ENCODE measurements at places on chromosomes 4 and X.

GRCh38 chr4:72817012-72817411 is 248.0 kb upstream of the ADAMTS3 start:
- no peak for DNase-seq

DNA sequence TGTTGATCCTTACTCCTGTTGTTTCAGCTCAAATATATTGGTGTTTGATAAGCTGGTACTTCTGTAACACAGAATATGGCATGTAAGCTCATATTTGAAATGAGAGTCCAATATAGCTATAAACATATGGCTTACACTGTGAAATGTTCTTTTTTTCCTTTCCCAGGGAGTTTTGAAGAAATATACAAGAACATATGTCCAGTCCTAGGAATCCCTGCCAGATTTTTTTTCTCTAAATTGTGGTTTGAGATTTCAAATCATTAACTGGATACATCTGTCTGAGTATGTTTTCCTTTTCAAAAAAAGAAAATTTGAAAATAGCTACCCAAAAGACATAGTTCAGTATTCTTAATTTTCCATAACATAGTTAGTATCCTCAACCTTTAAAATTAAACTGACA is 60.2 kb downstream of the HMGB2 start:
- no peak for DNase-seq

- DNase-seq = no peak
These were observed 100.4 kb downstream of the MMRN1 start for GRCh38 chr4:89995006-89995405.

DNA sequence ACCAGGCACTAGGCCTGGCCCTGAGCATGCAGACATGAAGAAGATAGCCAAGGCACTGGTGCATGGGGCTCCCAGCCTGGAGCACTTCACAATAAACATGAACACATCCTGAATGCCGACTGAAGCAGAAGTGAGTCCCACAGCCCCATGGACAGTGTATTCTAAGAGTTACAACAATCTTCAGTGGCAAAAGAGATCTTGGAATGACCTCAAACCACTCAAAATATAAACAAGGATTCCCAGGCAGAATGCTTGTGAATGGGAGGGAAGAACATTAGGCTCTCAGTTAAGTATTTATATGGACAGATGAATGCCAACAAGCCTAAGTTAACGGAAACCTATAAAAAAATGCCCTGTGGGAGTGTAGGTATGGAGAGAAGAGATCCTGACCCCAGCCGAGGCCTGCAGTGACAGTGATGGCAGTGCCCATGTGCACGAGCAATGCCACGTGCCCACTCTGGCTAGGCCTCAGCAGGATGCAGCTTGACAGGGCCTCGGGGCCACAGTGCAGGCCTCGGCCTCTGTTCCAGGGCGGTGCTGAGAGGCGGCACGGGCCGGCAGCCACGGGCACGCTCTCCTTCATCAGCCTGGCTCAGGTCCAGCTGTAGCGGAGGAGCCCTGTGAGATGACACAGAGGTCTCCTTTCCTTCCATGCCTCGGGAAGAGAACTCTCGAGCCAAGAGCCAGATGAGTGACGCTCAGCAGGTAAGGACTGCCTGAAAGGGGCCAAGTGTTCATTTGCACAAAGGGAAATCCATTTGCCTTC is 49.2 kb downstream of the IRF2 start:
- DNase-seq = no peak

GRCh38 chr4:33722800-33723516 is 2521.4 kb downstream of the ARAP2 start:
- no peak for DNase-seq

DNA sequence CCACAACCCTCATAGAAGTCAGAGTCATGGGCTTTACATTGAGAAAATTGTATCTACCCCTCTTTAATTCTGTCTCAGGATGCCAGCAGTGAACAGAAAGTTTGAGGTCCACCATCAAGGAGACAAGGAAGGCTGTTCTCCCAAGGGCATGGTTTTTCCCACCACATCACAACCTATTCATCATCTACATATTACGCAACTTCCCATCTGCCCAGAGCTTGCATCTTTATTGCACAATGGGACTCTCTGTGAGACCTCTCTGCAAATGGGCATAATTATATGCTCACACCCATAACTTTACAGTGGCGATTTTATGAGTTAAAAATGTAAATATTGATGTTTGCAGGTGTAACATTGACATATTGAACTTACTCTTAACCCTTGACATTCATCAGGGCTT is 38.9 kb downstream of the PAGE2 start:
- no peak for DNase-seq

DNA sequence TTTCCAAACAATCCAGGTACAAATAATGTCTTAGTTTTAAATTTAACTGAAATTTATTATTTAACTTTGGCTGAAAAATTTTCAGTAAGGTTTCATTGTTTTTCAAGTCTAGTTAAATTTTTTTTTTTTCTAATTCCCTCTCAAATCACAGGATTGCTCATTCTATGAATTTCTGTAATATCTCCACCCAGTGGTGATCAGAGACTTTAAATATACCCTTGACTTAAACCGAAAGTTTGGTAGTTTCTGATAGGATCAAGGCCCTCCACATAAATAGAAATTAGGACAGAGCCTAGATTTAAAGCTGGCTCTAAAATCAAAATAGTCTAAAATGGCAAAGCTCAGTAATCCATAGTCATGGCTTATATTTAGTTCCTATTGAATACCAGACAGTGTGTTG is 175.4 kb downstream of the TBCK start:
- no peak for DNase-seq

DNA sequence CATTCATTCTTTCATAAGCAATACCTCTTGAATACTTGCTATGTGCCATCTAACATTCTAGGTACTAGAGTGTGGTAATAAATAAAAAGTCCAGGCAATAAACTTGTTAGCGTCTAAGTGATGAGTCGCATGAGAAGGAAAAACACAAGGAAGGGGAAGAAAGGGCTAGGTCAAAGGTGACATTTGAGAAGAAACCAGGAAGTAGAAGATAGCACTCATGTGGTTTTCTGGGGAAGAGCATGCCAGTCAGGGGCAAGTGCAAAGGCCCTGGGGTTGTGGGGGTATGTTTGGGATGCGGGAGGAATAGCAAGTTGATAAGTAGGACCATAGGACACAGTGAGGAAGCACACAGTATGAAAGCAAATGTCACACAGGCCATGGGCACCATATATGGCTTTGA is 157.0 kb downstream of the TSPAN5 start:
- DNase-seq = no peak

GRCh38 chr4:98662626-98663225 is 4.3 kb upstream of the TSPAN5 start:
- no peak for DNase-seq

GRCh38 chr4:158822348-158822747 is 53.5 kb downstream of the FNIP2 start:
- no peak for DNase-seq

DNA sequence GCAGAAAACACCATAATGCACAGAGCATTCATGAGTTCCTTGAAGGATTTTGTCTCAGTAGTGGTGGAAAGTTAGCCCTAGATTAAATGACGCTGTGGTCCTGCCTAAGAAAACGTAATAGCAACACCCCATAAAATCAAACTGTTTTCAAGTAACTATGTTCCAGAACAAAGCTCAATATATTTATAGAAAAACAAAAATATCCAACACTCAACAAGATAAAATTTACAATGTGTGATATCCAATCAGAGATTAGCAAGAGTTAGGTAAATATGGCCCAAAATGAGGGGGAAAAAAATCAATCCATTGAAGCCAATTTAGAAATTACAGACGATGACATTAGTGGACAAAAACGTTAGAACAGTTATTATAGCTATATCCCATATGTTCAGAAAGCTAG is 9.9 kb upstream of the GAB1 start:
- no peak for DNase-seq

- DNase-seq = no peak
These were observed 708.6 kb downstream of the C4orf33 start for GRCh38 chr4:129804461-129804981.

- no peak for DNase-seq
These were observed 321.2 kb downstream of the CAMK2D start for GRCh38 chr4:113440371-113440770.

GRCh38 chr4:153603258-153603657 is 80.8 kb upstream of the TLR2 start:
- no peak for DNase-seq

DNA sequence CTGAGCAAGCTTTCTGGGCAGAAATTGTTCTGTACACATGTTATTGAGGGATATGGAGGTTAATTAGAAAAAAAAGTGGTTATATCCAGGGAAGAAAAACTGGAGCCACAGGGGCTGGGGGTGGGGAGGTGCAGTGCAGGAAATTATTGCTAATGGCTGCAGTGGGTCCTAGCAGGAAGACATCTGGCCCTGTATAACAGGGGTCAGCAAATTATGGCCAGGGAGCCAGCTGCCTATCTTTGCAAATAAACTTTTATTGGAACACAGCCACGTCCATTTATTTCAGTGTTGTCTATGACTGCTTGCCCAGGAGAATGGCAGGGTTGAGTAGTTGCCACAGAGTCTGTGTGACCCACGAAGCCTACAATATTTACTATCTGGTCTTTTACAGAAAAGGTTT is 23.4 kb upstream of the PRPS2 start:
- DNase-seq = no peak

DNA sequence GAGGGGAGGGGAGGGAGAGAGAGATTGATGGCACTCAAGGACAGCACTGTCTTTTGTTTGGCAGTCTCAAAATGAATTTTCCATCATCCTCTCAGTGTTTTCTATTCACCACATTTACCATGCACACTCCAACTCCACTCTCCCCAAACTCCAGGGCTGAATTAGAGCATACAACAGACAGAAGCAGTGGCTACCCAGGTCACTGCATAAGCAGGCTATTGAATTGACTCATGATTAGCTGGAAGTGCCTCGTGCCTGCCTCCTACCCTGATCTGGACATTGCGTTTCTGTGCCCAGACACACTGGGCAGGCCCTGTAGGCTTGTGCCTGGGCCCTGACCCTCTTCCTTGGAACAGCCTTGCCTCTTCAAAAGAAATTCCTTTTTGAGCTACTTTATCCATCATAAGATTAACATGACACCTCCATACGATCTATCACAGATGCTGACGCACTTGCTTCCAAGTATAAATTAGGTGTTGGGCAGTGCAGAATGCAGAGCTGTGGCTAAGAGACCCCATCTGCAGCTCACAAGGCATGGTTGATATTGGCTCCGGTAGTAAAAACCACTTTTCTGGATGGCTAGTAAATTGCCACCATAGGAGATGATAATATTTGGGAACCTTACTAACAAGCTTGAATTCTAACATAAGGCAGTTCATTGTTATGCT is 752.9 kb downstream of the RPA4 start:
- no peak for DNase-seq

GRCh38 chr4:116024954-116025708 is 911.7 kb upstream of the NDST4 start:
- no peak for DNase-seq

DNA sequence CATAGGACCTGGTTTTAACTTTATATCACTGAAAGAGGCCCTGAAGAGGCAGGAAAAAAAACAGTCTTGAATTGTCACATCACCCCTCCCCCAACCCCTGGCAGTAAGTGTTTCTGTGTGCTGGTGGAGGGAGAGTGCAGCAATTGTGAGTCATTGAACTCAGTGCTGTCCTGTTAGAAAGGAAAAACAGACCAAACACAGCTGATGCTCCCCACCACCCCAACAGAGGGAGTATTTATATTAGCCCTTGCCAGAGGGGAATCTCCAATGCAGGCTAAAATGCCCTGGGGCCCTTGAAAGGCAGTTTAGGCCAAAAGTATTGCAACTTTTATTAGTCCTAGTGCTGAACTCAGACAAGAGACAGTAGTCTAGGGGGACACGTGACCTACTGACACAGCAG is 197.8 kb upstream of the AGTR2 start:
- DNase-seq = no peak

GRCh38 chr4:180394312-180394711 is 1848.9 kb upstream of the TENM3 start:
- DNase-seq = no peak

DNA sequence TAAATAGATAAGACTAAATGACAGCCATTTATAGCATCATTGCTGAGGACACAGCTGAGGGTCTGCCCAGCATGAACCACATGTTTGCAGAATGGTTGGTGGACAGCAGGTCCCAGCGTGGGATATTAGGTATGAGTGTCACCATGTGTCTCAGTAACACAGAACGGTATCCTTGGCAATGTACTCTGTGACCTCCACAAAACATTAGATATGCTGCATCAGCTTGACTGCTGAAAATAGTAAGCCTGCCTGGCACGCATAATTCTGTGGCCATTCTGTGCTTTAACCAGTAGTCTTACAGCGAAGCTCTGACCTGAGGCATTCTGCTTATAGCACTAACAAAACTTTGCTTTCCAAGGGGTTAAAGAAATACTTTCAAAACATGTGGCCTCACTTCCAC is 32.0 kb downstream of the LIMCH1 start:
- no peak for DNase-seq

GRCh38 chr4:42050516-42051249 is 60.4 kb downstream of the SLC30A9 start:
- DNase-seq = no peak

DNA sequence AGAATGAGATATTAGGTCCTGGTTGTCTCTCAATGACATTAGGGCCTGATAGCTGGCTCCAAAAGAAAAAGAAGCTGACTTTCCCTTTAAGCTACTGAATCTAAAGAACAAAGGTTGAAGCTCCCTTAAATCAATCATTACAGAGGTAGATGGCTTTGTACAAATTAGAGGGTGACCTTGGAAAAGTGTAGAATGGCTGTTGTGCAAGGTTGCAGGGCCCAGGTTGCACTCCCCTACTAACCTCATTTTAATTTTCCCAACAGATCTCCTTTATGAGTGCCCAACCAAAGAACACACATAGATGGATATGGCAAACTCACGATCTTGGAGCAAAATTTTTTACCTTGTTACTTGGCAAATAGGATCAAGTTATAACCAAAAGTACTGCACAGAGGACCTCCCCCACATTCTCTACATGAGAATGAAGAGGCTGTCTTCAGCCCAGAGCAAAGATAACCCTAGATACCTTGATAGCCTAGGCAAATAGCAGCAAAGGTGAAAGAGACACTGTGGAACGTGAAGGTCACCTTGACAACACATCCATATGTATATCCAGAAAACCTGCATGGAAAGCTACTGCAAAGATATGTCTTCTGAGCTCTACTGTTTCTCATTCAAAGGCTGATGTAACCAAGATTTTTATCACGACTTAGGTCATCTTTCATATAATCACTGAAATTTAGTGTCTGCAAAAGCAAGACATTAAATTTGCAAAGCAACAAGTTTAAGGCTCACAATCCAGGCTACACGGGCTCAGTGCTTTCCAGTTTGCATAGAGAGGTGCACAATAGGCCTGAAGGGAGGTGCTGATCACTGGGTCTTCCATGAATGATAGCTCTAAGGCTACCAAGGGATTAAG is 23.0 kb downstream of the KLB start:
- DNase-seq = no peak

- DNase-seq = no peak
These were observed 85.9 kb downstream of the CASK start for GRCh38 chrX:41837270-41837944.

Data from central memory CD4-positive, alpha-beta T cell (primary cell).